ENCODE measurements at places on chromosomes 2 and 18.

- DNase-seq, result no peak
Measured at GRCh38 chr18:21402272-21402671, 160.2 kb downstream of the GREB1L start.

DNA sequence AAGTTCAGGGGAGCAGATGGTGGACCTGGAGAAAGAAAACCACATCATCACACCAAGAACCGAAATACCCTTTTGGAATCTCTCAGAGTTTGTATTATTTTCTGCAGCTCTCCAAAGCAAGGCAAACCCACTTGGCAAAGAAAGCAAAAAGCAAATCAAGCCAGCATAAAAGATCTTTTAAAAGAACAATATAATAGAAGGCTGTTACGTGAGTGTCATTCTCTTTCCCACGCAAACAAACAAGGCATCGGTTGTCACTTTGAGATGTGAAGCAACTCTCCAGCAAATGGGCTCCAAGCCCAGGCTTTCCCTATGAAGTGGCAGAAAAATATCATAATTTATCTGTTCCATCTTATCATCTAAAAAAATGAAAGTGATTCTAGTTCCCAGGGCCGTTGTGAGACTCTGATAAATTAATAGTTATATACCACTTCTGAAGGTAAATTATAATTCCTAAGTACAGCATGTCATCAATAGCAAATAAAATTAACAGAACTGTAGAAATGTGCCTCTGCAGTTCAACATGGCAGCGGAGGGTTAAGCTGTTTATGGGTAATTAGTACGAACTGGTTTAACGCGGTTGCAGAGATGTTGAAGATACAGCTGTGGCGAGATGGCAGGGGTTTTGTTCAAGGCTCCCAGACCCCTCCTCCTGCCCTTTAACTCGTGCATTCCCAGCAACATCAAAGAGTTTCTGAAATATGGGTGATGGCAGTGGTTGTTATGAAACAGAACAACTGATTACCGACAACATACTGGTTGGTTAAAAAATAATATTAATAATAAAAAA lies 89.2 kb downstream of the EPHA4 start:
- DNase-seq, result no peak

GRCh38 chr2:181312515-181312927 lies 144.7 kb upstream of the ITGA4 start:
- no peak for DNase-seq

DNA sequence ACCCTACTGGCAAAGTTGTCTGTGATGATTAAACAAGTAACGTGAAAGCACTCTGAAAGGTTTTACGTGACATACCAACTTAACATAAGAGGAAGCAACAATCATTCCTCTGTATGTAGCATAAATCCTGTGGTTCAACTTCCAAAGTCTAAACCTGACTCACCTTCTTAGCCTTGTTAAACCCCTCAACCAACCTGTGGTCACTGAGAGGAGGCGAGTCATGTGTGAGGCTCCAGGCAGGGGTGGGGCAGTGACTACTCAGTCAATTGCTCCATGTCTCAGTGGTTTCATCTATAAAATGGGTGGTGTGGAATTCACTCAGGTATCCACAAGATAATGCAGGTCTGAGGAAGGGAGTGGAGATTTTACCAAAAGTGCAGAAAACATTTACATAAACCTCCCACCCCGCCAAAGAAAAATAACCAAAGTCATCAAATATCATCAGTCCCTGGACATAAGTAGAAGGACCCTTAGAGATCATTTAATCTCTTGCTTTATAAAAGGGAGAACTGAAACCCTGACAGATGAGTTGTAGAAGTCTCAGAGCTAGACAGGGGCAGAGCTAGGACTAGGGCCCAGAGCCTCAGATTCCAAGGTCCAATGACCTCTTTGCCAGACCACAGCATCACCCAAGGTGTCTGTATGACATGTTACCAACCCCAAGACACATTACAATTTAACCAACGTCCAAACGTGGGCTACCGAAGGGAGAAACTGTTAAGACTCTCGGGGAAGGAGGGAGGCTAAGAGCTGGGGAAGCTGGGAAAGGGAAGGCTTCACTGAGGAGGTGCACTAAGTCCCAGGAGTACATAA lies 3.7 kb upstream of the PCBP1 start:
- no peak for DNase-seq

DNA sequence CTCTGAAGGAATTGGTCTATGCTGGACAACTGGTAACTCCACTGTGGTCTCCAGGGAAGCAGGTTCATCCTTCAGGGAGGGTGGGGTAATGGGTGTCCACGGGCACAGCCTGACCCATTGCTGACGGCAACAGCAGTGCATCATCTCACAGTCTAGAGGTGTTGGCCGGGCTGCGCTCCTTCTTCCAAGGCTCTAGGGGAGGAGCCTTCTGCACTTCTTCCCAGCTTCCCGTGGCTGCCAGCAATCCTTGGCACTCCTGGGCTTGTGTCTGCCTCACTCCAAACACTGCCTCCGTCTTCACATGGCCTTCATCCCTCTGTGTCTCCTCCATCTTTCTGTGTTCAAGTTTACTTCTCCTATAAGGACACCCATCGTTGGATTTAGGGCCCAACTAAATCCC lies 166.2 kb downstream of the CTIF start:
- no peak for DNase-seq

DNA sequence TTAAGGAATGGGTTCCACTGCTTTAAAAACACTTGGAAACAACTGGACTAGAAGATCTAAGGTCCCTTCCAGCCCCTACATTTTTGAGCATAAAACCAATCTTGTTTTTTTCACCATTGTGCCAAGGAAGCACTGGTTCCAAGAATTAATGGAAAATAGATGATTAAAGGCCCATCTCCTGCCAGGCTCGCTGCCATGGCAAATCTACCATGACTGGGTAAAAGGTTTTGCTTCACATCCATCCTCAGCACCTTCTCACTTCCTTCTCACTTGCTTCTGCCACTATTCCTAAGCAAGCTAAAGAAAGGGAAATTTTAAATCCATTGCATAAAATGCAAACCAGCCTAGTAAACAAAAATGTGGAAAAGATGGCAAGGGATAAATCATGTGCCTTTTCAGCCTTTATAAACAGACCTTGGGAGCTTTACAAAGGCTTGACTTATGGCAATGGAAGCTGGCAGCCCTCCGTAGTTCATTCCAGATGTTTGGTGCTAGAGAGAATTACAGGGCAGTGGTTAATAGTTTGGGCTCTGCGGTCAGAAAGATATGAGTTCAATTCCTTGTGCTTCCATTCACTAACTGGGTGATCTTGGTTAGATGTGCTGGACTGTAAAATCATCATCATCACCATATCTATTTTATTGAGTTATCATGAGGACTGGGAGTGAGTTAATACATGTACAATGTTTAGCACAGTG lies 27.0 kb upstream of the ST3GAL5 start:
- DNase-seq, result no peak

DNA sequence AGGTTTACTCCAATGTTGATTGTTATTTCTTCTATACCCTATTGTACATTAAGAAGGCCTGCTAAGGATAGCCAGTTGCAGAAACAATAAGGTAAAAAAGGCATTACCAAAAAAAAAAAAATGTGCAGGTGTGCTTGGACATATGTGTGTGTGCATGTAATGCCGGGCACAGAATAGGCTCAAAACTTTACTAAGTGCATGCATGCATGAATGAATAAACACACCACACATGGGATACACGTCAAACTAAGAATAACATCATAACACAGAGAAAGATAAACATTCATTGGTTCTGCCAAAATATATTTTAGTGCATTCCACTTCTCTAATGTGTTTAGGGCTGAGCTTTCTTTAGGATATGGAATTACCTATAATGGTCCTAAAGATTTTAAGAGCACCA lies 298.2 kb downstream of the TCF4 start:
- no peak for DNase-seq

DNA sequence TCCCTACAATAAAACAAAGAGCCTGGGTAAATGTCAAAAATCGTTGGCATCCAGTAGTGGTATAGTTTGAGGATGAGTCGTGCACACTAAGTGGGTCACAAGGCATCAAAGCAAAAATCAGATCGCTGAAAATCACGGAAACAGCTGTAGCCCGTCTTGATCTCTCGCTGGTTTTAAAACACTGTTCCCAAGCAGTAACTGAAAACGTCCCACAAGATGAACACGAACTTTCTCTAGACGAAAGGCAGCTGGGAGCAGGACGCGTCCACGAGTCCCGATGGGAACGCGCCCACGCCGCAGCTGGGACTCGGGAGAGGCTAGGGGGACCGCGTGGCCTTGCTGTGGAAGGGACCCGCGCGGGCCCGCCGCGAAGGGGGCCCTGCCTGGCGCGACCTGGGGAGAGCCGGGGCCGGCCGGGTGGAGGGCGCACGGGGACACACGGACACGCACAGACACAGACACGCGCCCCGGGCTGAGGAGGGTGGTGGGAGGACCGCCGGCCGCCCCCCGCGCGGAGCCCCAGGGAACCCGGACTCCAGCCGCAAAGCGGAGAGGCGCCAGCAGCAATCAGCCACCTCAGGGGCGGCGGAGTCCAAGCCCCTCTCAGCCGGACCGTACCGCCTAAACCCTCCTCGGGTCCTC lies 651 bp downstream of the STK17B start:
- peak; percentile 56 for DNase-seq

DNA sequence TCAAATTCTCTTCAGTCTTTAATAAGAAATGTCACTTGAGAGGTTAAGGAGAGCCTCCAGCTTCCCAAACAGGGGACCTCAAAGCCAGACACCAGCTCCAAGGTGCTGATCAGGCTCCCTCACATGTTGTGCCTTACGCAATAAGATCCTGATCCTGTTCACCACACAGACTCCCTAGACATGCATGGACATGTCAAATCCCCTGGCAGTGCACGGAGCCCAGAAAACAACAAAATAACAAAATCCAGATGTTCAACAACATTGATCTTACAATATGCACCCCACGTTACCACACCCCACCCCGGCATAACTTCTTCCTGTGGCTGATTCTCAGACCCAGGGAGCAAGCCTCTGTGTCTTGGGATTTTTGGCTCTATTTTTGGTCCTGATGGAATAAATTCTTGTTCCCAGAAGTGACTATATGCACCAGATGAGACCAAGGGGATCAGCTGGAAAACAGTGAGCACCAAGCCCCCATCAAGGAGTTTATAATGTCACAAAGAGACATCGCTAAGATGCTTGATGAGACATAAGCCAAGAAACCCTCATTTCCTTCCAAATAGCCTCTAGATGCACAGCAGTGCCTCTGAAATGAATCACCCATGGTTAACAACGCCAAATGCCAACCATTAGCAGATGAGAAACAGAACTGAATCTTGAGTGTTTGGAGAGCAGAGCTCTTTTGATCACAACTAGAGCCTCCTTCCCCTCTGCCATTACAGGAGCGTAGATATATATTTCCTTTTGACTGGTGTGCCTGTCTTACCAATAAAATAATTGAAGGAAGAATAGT lies 198.2 kb downstream of the PRKCE start:
- DNase-seq, result no peak

DNA sequence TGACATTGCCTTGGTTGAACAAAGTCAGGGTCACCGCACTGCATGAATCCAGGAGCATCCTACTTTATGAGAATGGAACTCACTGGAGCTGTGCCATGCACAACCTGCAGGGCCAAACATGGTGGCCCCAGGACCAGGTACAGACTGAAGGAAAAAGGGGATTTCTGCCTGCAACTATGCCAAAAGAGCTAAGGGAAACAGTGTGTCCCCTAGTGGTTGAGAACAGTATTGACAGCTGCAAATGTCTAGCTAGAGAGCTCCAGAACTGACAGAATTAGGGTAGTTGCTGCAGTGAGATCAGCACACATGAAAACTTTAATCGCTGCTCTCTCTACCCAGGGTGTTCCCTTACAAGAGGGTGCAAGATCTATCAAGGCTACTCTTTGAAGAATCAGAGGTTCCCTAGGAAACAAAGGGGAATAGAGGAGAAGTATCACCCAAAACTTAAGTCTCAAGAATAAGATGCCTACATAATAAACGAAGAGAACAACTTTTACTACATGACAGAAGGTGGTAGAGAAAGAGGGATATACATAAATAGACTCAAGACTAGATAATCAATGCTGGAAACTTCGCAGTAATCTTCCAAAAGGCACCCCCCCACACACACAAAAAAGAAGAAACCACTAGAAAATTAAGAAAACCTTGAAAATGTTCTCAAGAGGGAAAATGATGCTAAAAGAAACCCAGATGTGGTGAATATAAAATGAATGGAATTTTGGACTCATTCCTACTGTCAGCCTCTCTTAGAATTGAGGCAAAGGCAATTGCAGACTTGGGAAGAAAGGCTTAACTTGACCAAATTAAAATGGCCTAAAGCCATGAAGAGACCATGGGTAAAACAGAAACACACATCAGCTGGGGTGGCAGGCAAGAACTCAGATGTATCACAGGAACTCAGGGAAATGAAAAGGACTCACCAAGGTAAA lies 43.6 kb upstream of the IHH start:
- no peak for DNase-seq

DNA sequence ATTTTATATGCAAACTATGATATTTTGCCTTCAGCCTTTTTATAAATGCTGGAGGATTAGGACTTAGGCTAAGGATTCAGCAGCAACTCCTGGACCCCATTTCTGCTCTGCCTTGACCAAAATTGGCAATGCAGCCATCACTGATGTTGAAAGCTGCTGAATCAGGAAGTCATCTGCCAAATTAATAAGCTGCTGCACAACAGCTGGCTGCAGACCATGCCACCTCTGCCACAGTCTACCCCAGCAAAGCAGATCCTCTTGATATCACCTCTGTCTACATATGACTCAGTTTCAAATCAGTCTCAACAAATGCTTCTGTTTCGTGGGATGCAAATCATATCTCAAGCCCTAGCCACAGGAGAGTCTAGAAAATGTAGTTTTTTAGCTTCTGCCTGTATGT lies 7.1 kb upstream of the SOS1 start:
- no peak for DNase-seq

DNA sequence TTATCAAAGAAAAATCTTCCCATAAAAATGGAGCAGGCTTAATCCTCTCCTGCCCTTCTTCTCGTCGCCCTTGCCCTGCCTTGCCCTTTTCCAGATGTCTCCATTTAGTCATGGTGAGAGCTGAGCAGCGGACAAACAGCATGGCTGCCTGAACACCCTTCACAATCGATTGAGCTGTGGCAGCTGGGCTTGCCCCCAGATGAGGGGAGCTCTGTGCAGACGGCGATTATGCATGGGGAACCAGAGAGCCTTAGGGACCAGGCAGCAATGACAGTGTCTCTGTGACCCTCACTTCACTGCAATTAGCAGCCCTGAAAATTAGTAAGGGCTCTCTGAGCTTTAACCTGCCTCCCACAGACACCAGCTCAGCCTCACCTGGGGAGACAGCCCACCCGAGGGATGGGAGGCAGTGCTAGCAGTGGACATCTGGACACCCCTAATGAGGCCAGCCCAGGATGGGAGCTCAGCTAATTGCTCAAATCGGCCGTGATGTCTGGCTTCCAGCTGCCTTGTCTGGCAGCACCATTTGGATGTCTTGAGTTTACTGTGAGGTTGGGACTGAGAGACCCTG lies 365.7 kb downstream of the TNS1 start:
- no peak for DNase-seq

GRCh38 chr2:207113414-207113813 lies 52.3 kb downstream of the KLF7 start:
- no peak for DNase-seq

GRCh38 chr2:96169868-96170507 lies 24.7 kb upstream of the DUSP2 start:
- no peak for DNase-seq

Measured in right renal cortex interstitium (tissue), 3 donors.